ENCODE measurements at places on chromosomes 12 and 14.

DNA sequence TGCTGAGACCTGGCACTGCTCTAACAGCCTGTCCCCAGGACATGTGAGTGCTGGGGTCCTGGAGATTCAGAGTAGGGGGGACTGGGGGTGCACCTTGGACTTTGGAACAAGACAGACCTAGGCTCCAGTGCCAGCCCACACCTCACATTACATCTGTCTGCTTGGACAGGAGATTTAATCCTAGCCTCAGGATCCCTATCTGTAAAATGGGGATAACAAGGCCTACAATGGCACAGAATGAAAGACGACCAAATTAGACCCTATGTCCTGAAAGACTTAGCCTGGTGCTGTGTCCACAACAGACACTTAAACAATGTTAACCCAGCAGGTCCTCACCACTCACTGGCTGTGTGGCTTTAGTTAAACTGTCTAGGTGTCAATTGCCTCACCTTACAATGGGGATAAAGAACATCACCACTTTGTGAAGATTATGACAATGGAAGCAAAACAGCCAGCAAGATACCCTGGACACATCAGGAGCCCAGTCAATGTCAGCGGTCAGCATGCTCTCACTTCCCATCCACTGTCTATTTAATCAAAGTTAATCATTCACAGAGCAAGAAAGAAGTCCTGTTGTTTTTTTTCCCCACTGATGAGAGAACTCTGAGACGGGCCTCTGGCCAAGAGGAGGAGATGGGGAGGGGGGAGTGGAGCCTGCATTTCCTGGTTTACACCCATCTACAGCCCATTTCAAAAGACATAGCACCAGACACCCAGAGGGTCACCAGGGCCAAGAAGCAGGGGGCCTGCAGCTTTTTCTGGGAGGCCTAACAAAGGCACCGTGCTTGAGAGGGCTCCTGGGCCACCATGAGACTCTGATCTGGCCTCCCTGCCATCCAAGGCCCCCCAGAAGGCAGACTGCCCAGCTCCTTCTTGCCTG is 40.6 kb downstream of the ACTN1 start:
- DNase-seq = no peak

DNA sequence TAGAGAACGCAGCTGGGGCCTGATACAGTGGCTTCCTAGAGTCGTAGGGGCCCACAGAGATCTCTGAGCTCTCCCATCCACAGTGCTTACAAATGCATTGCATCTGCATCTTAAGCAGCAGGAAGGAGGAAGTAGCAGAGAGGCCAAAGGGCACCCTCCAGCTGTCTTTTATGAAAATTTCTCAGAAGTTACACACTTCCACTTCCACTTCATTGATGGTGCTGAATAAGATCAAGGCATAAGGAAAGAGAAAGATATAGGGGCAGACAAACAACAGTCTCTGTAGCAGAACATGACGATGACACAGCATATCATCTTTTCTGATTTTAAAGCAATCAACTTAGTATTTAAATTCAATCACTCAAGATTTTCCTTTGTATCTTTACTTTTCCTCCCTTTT is 51.6 kb upstream of the ABCC9 start:
- no peak for DNase-seq

GRCh38 chr12:78628491-78629100 is 236.0 kb upstream of the SYT1 start:
- DNase-seq = no peak

DNA sequence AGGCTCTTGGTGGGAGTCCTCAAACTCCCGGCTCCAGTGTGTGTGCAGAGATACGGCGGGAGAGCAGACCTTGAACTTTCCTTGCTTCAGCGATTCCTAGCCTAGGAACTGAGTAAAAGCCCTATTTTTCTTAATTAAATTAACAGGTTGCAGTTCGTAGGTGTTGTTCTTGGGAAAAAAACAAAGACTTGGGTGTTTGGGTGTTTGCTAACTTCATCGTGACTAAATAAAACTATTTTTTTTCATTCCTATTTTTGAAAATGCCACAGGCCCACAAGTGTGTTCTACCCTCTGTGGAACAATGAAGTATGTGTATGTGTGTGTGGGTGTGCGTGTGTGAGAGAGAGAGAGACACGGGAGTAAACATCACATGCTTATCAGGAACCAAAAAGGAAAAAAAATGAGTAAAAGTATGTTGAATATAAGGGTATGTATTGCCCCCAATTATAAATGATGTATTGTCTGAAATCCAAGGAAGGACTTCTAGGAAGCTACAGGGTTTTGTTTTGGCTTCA is 651 bp downstream of the TMEM117 start:
- DNase-seq = no peak

- DNase-seq = no peak
Observed at GRCh38 chr12:127150028-127150427, 1116.9 kb upstream of the TMEM132C start.

- DNase-seq = no peak
Observed at GRCh38 chr12:48602192-48602989, 32.5 kb upstream of the LALBA start.

DNA sequence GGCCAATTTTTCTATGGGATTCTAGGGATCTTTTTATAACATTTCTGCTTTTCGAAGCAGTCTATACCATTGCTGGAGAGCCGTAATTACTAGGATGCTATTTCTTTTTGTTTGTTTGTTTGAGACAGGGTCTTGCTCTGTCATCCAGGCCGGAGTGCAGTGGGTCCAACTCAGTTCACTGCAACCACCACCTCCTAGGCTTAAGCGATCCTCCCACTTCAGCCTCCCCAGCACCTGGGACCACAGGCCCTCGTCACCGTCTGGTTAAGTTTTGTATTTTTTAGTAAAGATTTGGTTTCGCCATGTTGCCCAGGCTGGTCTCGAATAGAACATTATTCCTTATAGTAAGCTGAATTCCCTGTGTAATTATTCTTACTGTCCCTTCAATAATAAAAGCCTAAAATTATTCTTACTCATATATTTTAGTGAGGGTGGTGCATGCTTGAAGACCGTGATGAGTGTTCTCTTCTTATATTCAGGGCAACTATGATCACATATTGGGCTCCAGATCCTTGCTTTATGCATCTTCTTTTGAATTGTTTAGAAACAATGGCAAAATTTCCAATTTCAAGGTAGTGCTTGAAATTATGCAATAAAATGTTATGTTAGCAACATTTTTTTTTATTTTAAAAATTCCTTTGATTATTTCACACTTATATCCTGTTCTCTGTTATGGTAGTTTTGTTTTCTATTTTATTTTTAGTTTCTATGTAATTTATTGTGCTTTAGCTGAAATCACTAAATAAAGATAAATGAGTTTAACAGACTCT is 66.2 kb downstream of the CRADD start:
- no peak for DNase-seq

DNA sequence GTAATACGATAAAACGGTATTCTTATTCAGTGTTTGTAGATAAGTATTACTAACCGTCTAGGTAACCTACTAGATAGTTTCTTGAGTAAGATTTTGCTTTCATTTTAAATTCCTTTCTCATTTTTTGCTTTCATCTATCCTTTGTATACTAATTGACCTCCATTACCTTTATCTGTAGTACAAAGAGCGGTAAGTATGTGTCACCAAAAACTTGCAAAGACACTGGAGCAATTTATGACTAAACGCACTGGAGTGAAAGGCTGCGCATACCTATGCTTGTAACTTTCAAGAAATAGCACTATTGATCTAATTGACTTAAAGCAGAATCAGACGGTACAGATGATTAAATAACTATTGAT is 1.7 kb downstream of the ARHGAP5 start:
- DNase-seq = no peak

DNA sequence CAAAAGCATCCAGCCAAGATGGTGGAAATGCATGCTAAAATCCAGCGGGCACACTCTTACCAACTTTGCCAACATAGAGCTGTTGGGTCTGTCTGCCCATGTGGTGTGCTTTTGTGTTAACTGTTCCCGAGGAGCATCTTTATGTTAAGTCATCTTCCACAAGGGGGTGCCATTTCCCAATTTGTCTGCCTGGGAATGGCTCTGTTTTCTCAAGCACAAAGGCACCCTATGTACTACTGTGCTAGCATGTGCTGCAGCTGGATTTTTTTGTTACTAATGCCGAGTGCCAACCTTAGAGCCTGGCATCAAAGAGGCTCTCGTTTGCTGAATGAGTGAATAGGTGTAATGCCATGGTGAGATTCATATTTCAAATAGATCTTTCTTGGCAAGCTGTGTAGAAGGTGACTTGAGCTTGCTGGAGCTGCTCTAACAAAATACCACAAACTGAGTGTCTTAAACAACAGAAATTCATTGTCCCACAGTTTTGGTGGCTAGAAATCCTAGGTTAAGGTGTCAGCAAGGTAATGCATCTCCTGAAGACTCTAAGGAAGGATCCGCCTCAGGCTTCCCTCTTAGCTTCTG is 74.3 kb downstream of the TRHDE start:
- DNase-seq = peak; percentile 18

DNA sequence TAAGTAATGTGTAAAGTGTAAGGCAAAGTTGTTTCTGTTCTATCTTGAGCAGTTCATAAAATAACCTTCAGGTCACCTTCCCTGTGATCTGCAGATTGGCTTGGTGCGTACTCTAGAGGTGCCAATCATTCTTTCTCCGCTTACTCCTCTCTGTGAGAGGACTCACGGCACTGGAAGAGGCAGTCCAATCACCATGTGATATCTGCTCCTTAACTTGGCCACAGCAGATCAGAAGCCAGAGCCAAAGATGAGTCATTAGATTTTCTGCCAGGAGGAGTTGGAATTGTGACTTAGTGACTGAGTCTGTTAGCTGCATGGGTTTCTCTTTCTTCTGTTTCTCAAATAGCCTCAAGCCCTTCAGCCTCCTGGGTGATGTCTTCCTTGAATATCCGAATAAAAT is 165.5 kb downstream of the SLC41A2 start:
- DNase-seq = no peak

DNA sequence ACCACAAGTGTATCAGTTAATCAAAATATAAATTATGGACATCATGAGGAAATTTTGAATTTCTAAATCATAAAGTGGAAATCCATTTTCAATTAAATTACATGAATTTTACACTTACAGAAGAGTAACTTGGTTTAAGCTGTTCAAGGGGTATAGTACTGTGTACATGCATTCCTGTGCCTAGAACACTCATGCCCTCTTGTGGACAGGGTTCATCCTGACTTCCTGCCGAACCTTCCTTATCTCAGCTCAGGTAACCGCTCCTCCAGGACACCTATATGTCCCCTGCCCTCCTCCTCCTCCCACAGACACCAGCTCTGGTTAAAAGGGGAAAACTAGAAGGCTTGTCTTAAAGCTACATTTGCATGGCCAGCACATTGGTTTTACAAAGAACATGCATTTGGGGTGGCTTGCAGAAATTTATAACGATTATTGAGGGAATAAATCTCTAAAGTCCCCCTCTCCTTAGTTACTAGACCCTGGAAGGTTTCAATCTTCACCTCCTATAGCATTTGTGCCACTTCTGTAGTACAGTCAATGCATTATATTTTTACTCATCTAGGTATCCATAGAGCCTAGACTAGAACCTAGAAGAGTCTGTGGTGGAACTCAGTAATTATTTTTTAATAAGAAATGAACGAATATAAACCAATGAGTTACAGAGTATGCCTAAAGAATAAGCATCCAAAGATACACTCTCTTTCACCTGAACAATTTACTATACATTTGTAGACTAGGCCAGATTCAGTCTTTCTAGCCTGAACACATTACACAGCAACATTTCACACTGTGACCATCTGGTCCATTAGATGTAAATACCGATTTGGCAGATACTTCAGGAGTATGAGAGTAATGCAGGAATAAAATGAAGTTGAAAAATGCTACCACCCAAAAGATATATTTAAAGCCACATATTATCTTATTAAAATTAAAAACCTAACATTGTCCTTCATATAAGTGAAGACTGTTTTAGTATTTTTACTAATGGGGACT is 345.6 kb downstream of the PAWR start:
- DNase-seq = no peak

DNA sequence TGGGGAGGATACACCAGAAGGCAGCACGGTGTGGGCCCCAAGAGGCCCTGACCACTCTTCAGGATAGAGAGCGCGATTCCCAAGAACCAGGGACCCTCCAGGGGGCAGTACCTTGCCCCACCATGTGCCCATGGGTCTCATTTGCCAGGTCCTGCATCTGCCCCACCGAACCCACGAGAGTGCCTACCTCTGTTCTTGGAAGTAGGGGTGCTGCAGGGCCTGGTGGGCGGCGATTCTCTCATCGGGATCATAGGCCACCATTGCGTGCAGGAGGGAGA is 72.7 kb downstream of the MOK start:
- DNase-seq = no peak

DNA sequence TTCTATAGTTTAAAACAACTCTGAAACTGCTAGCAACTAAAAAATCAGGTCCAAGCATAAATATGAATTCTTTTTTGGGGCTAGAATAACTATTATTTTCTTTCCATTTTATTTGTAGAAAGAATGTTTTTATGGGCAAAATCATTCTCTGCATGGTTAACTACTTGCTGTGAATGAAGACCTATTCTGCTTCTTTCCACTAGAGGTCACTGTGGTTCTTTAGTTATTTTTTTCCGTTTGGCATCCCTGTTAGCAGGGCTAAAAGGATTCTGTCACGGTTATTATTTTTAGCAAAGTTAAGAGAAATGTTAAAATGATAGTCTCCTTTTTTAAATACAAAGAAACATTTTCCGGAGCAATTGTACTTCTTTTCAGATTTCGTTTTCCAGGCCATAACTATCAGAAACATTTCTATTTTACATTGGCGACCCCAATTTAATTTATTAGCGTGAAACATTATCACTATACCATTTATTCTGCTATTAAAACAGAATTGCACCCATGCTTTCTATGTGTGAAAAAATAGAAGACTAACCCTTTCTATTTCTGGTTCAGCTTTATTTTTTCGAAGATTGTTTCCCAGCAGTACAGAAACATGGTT is 404.8 kb downstream of the ATP23 start:
- DNase-seq = no peak

DNA sequence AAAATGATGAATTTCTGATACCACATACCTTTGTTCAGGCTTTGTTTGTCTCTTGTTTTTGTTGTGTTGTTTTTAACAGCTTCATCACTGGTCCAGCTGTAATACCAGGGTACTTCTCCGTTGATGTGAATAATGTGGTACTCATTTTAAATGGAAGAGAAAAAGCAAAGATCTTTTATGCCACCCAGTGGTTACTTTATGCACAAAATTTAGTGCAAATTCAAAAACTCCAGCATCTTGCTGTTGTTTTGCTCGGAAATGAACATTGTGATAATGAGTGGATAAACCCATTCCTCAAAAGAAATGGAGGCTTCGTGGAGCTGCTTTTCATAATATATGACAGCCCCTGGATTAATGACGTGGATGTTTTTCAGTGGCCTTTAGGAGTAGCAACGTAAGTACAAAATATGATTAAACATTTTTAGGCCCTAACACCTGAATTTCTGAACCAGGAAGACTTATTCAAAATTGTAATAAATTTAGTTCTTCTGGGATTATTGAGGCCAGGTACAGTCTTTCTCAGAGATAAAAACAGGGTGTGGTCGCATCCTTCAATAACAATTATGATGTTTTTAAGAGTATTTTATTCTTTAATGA is 22.4 kb downstream of the RXYLT1 start:
- no peak for DNase-seq
